ENCODE measurements at places on chromosomes 12 and 14.

- DNase-seq = no peak
These were observed 55.9 kb downstream of the DYNC1H1 start for GRCh38 chr14:102020058-102020971.

DNA sequence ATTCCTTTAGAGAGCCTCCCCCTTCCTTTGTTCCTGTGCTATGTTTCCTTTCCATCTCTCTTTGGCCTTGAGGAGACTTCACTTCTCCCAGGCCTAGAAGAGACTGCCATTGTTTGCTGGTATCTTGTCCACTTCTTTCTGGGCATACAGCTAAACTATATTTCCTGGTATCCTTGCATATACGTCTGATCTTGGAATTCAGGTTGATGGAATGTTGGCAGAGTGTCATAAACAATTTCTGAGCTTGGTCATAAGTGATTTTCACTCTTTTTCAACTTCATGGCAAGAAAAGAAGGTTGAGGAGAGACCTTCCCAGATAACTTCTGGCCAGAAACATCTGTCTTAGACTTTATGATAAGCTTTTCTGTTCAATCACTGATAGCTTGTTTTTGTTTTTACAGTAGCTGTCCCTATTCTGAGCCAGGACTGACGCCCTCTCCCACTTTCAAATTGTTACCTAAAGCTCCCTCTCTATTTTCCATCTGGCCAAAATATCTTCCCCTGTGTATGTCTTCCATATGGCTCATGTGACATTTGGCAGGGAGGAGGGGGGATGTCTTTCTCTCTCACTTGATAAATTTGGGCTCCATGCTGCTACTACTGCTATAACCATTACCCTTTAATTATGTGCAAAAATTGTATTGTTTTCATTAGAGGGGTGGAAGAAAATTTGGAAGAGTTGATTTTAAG lies 457.0 kb downstream of the ADAMTS20 start:
- no peak for DNase-seq

GRCh38 chr12:55818886-55819285 lies 1.0 kb downstream of the ORMDL2 start:
- DNase-seq = no peak

DNA sequence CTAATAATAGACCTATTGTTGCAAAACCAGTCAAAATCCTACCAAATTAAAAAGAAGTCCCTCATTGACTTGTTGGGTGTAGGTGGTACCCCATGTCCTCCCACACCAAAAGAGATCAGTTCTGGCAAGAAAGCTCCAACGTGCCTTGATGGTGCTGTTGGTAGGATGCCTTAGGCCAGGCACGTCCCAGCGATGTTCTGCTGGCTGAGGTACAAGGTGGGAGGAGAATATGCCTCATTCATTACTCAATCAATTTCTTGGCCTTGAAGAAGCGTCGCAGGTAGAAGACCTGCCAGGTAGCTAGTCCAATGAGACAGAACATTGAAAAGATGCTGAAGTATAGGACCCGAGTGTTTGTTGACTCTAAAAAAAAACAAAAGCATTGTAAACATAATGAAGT lies 7.8 kb upstream of the NEK9 start:
- no peak for DNase-seq

DNA sequence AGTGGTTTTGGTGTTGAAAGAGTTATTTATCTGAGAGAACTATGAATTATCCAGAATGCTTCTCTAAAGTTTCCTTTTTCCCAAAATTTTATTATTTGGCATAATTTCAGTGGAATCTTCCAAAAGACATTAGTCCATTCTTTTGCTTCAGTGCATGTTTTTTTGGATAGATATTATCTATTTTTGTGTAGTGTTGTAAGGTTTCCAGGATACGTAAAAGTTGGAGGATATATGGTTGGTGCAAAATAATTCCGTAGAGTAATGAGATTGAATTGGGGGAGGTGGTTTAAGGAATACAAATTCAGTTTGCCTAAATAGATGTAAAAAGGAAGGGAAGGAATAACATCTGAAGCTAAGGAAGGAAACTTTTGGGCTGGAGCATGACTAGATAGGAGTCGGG lies 186.6 kb downstream of the RGS6 start:
- no peak for DNase-seq

DNA sequence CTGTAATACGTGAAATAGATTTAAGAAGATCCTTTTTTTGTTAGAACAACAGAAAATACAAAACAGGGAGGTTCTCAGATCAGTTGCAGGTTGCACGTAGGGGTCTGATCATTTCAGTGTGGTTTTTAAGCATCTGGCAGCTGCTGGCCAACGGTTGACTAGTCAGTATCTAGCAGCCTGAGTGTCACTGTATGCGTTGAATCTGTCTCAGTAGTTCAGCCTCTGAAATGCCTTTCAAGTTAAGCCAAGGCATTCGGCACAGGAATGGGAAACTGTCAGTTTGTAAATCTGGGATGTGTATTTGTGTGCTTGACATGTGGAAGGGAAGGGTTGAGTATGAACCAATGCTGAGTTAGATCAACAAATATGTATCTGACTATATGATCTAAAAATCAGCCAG lies 165.9 kb downstream of the CACNA1C start:
- DNase-seq = no peak

GRCh38 chr12:122880668-122881067 lies 15.3 kb downstream of the VPS37B start:
- peak; percentile 15 for DNase-seq

DNA sequence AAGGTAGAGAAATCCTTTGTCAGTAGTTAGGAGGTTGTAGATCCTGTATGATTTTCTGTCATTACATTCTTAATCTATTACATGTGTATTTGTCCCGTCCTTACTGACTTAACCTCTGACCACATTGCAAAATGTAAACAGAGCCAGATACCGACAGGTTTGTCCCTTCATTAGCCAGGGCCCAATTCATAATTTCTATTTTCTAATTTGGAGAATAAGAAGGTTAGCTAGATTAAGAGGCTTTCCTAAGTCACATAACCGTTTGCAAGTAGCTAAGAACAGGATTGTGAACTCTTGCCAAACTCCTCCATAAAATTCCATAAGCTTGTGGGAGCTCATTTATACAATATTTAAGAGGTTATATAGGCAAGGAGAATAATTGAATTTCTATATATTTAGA lies 352.6 kb downstream of the RAD51B start:
- DNase-seq = no peak

- no peak for DNase-seq
These were observed 99.1 kb upstream of the NRXN3 start for GRCh38 chr14:78071016-78071549.

- no peak for DNase-seq
These were observed 3.3 kb upstream of the FRS2 start for GRCh38 chr12:69466867-69467266.

- no peak for DNase-seq
These were observed 169.0 kb downstream of the KICS2 start for GRCh38 chr12:64053117-64053516.

DNA sequence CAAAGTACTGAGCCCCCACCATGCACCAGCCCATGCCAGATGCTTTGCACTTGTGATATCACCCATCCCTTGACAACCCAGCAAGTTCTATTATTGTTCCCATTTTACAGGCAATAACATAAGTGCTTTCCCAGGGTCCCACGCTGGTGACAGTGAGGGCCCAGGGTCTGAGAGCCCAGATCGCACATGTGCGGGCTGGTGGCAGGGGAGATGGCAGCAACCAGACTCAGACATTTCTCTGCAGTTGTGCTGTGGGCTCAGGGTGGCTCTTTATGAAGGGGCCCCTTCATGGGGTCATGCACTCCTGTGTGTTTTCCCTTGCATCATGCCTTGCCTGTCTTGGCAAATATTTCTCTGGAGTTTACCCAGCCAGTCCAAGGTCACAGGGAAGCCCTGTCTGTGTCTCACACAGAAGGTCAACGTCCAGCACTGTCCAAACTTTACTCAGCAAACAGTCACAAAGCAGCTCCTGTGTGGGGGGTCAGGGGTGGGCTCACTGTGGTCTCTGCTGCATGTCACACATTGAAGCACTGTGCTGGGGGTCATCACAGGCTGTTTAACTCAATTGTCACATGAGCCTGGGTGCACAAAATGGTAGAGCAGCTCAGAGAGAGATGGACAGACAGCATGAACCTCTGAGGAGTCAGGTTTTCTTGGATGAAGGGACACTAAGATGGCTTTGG lies 12.7 kb downstream of the SERPINA5 start:
- DNase-seq = no peak

DNA sequence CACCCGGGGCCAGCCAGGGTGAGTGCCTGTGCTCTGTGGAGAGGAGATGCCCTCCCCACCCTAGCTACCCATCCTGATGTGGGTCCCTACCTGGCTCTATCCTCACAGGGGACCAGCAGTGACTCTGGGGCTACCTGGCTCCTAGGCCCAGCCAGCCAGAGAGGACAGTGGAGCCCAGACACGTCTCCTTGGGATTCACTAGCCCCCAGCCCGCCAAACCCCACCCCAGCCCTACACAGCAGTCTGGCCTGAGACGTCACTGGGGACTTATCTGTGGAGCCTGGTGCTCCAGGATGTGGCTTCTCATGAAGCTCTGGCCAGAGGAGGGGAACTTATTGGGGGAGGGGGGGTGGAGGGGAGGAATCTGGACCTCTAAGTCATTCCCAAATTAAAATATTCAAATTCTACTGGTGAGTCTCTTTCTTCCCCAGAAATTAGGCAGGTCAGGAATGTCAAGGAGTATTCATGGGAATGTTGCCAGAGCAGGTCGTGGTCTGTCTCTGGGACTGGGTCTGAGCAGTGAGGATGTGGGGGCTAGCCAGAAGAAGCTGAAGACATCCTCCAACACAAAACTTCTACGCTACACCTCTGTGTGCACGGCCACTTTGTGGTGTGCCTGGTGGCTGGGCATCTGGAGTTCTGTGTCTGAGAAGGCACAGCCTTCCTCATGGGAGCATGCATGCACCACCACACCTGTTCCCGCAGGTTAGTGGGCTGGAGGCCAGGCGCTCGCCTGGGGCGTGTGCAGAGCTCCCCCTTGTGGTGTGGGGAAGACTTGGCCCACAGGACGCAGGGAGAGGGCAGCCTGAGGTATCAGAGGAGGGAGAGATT lies 2.7 kb downstream of the CMTM5 start:
- peak; percentile 67 for DNase-seq

DNA sequence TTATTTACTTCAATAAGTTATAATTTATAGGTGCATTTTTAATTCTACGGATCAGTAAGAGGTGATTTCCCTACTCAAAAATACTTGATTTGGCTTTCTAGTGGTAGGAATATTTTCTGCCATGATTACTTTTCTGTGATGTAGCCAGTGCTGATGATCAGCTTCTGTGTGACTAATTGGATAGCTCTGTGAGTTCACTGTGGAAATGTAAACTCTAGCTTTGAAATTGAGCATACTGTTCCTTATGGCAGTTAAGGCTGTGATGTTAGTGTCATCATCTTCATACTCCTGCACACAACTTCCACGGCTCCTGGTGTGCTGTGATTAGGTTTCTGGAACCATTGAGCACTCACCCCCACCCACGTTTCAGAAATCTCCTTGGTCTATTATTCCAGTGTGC lies 48.2 kb downstream of the PLEKHA5 start:
- DNase-seq = no peak

GRCh38 chr14:34126586-34126985 lies 175.7 kb upstream of the EGLN3 start:
- DNase-seq = no peak

DNA sequence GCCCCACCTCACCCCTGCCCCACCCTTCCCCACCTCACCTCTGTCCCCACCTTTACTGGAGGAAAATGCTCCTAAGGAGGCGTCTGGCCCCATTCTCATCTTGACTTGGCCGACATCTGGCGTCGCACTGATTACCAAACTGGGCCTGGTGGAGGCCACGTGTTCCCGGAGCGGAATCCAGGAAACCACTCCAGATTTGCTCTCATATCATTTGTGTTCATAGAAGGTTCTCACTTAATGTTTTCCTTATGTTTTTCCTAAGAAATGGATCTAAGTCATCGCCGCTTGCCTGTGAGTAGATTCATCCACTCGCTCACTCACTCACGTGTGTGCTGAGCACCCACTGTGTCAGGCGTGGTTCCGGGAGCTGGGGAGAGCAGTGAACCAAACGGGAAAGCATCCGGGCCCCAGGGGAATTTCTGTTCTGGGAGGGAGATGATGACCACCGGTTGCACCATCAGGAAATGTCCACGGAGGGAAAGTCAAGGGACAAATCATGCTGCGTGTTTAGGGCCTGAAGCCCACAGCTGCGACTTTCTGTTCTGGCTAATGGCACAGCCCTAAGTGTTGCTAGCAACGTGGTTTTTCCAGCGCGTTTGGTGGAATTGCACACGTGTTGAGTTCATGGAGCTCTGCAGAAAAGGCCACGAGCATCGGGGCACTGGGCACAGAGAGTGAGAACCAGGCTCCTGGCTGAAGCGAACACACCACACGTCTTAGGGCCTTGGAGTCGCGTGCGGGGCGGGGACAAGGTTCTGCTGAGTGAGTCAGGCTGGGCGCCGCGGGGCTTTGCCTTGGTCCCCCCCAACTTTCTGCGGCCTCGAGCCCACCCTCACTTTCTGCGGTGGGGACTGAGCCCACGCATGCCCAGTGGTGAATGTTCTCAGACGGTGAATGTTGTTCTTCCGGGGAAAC lies 57.7 kb downstream of the ADGRD1 start:
- DNase-seq = no peak

DNA sequence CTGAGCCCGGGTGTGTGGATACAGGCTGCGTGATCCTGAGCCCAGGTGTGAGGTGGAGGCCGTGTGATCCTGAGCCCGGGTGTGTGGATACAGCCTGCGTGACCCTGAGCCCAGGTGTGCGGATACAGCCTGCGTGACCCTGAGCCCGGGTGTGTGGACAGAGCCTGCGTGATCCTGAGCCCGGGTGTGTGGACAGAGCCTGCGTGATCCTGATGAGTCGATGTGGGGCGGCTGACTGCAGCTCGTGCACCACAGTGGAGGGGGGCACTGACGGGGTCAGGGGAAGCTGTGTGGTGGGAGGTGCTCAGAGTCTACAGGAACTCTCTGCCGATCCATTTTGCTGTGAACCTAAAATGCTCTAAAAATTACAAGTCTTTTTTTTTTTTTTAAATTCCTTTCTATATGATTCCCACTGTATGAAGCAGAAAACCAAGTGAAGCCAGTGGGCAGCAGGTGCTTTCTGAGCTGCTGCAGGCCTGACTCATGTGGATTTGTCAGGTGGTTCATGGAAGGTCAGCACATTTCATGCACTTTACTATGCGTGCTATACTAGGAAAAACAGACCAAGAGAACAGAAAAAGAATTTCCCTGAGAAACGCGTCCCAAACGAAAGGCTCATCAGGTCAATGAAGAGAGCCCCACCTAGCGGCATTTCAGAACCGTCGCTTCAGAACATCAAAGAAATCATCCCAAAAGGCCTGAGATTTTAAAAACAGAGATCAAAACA lies 19.3 kb downstream of the BRF1 start:
- DNase-seq = peak; percentile 49

DNA sequence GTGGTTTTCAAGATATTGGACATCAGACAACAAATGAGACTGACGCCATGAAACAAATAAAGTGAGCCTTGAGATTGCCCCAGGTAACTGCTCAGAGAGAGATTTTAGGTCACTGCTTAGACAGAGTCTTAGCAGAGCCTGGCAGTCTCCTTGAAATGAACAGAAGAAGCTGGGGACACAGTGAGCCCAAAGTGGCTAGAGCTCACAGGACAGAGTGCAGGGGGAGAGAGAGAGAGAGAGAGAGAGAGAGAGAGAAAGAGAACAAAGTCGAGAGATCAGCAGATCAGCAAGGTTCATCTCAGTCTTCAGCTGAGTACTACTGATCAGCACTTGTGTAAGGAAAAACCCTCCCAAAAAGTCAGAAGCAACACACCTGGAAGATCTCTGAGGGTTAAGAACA lies 147.4 kb downstream of the RMST start:
- DNase-seq = no peak

- no peak for DNase-seq
These were observed 855.6 kb upstream of the TMEM132C start for GRCh38 chr12:127411166-127411915.
